ENCODE measurements at places on chromosomes 2 and 18. TPM values are rescaled to one million over a fixed set of nuclear protein-coding genes. Genes with fewer than 3 reads are reported as not detected.

- H3K4me1 ChIP-seq: peaks cover 28% of the 10 kb centered on the region
- H3K27ac ChIP-seq: no peak overlapping the region
- H3K4me3 ChIP-seq: no peak overlapping the region
- DNase-seq: peak; percentile 34
- H3K36me3 ChIP-seq: no peaks in the 10 kb centered on the region
- H3K27me3 ChIP-seq: no peaks in the 10 kb centered on the region
Observed at GRCh38 chr2:179268277-179268925, 3.8 kb upstream of the SESTD1 start.

GRCh38 chr18:9716780-9717563, 8.9 kb downstream of the RAB31 start:
- H3K4me1 ChIP-seq: peaks cover 5% of the 10 kb centered on the region
- no peaks in the 10 kb centered on the region for H3K36me3 ChIP-seq
- H3K27me3 ChIP-seq: peaks cover 6% of the 10 kb centered on the region
- no peak overlapping the region for H3K27ac ChIP-seq

DNA sequence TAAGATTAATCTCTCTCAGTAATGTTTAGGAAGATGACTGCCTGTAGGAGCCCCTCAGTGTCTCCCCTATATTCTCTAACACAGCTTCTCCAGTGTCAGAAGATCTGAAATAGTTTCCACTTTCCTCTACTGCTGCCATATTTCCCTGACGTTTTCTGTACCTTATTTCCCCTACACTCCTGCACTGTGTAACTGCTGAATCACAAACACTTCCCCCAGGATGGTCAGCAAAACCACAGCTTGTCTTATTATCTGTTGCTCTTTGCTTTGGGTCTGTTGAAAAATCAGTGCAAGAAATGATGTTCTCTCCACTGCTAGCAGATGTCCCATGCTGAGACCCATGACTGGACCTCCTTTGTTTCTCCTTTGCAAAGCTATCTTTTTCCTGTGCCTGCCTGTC, 441.7 kb downstream of the EPHA4 start:
- no peaks in the 10 kb centered on the region for H3K36me3 ChIP-seq
- no peaks in the 10 kb centered on the region for H3K27me3 ChIP-seq
- H3K4me3 ChIP-seq: no peak overlapping the region
- no peak for DNase-seq
- H3K27ac ChIP-seq: no peak overlapping the region

GRCh38 chr2:136434251-136434715, 316.3 kb upstream of the CXCR4 start:
- DNase-seq: no peak
- peaks cover 17% of the 10 kb centered on the region for H3K4me1 ChIP-seq
- no peak overlapping the region for H3K4me3 ChIP-seq
- H3K27ac ChIP-seq: no peak overlapping the region
- no peaks in the 10 kb centered on the region for H3K36me3 ChIP-seq
- H3K27me3 ChIP-seq: no peaks in the 10 kb centered on the region

DNA sequence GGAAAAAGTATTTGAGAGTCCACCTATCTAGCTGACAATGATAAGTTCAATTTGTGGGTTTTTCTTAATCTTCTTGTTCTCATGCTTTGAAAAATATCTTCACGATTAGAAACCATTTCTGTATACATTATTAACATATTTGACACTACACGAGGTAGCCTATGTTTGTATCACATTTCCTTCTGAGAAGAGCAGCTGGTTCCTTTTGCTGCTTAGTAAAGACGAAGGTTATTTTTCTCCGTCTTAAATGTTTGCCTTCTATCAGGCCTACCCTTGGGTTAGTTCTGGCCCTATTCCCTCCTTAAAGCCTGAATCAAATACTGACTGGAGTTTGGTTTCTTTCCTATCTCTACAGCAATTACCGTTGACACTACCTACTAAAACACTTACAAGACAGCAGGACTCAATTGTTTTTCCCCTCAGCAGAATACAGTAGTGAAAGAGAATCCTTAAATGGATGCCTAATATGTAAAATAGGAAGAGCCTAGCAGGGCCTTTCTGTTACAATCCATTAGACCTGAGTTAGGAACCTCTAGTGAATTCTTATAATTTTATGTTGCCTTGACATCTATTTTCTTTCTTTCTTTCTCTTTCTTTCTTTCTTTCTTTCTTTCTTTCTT, 790.4 kb downstream of the EPHA4 start:
- no peaks in the 10 kb centered on the region for H3K36me3 ChIP-seq
- H3K4me3 ChIP-seq: no peak overlapping the region
- H3K27me3 ChIP-seq: peaks cover 7% of the 10 kb centered on the region
- DNase-seq: no peak
- H3K4me1 ChIP-seq: peaks cover 26% of the 10 kb centered on the region

DNA sequence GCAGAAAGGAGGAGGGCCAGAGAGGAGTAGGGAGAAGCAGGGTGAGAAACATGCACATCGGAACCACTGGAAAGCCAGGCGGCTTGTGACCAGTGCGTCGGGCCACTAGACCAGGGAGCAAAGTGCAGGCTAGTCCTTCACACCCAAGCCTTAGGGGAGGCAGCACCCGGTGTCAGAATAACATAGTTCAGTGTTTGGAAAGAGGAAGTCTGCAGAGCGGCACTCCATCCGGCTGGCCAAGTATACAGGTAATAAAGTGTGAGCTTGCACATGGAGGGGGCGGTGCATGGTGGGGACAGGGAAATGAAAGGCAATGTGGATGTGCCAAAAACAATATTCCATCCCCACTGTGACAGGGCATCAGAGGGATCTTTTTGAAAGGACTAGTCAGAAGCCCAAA, 69.7 kb downstream of the ZNF521 start:
- DNase-seq: peak; percentile 16
- H3K27me3 ChIP-seq: no peaks in the 10 kb centered on the region
- H3K4me3 ChIP-seq: no peak overlapping the region
- H3K4me1 ChIP-seq: peaks cover 85% of the 10 kb centered on the region

DNA sequence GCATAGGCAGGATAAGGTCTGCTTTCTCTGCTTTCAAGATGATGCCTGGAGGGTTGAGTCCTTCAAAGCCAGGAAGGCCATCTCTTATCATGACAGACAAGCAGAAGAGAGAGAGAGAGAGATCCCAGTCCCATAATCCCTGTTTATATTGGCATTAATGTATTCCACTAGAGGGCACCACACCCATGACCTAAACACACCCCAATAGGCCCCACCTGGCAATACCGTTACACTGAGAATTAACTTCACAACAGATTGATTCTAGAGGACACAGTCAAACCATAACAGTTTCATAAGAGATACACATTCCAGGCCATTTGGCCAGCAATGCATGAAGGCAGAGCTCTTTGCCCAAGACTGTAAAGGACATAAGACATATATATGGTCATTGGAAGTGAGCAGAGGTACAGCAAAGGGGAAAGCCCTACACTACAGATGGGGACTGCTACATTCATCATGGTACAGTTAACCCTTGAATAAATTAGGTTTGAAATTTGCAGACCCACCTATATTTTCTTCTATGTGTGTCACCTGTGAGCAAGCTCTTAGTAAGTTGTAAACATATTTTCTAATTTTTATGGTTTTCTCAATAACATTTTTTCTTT, 1516.1 kb downstream of the RPIA start:
- no peaks in the 10 kb centered on the region for H3K27me3 ChIP-seq
- H3K4me3 ChIP-seq: no peak overlapping the region
- DNase-seq: no peak
- H3K27ac ChIP-seq: no peak overlapping the region
- H3K4me1 ChIP-seq: no peaks in the 10 kb centered on the region
- no peaks in the 10 kb centered on the region for H3K36me3 ChIP-seq

GRCh38 chr18:2692508-2692907, 37.0 kb downstream of the SMCHD1 start:
- H3K4me3 ChIP-seq: no peak overlapping the region
- H3K4me1 ChIP-seq: no peaks in the 10 kb centered on the region
- no peak for DNase-seq
- no peak overlapping the region for H3K27ac ChIP-seq
- H3K36me3 ChIP-seq: peaks cover 46% of the 10 kb centered on the region

DNA sequence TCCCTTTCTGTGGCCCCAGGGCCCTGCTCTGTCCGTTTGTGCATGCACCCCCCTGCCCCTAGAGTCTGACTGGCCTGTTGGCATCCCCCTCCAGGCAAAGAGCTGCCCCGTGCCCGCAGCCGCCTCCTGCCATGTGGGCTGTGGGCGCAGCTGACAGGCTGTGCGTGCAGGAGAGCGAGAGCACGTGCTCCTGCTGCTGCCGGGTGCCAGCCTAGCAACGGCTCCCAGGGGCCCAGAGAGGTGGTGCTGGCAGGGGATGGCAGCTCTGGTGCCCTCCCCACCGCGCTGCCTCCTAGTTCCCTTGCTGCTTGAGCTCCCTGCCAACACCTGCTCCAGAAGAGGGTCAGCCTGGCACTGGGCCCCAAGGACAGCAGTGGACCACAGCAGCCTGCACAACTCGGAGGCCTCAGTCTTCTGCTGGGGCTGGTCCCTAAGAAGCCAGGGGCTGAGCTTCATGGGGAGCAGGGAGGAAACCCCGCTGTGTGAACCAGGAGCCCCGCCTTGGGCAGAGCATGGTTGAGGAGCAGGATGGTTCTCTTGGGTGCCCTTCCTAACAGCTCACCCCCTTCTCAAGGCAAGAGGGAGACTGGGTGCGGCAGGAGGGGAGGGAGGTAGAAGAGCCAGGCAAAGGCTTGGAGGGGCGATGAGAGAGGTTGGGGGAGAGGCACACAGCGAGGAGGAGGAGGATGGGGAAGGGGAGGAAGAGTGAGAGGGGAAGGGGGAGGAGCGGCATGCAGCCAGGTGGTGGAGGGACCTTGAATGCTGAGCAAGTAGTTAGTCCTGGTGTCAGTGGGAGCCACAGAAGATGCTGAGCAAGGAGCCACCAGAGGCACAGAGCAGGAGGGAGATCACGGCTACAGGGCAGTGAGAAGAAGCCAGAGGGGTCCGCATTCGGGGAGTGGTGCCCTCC, 23.8 kb upstream of the PTMA start:
- H3K4me3 ChIP-seq: no peak overlapping the region
- peak; percentile 2 for DNase-seq
- peaks cover 32% of the 10 kb centered on the region for H3K4me1 ChIP-seq
- no peaks in the 10 kb centered on the region for H3K27me3 ChIP-seq
- H3K36me3 ChIP-seq: no peaks in the 10 kb centered on the region

DNA sequence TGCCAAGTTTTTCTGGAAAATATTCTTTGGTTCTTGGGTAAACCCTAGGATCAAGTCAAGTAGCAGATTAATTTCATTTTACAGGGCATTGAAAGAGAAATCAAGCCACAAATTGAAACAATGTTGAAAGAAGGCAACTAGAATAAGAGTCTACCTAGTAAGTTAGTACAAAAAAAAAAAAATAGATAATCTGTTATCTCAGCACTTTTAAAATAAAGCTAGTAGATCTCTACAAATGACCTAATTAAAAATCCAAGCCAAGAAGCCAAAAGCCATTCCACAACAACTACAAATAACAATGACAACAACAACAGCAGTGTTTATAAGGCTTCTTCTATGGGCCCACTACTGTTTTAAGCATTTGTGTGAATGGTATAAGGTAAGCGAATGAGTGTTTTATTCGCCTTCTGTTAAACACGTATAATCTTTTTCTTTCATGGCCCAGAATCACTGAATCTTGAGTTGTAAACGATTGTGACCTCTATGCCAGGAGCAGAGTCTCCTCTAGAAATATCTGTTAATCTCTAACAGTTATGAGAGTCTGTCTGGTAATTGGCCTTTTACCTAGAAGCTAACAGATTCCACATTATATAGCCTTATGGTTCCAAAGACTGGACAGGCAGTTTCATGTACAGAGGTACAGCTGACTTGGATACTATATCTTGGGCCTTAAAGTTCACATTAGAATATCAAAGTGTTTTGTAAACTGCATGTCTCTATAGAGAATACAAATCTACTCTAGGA, 28.6 kb upstream of the CUL3 start:
- no peaks in the 10 kb centered on the region for H3K27me3 ChIP-seq
- H3K27ac ChIP-seq: no peak overlapping the region
- no peak for DNase-seq
- H3K4me3 ChIP-seq: no peak overlapping the region
- no peaks in the 10 kb centered on the region for H3K4me1 ChIP-seq

- no peak overlapping the region for H3K4me3 ChIP-seq
- DNase-seq: no peak
- H3K27ac ChIP-seq: no peak overlapping the region
Observed at GRCh38 chr2:205017912-205018311, 472.6 kb downstream of the PARD3B start.

GRCh38 chr18:70028084-70028483, 80.4 kb upstream of the CD226 start:
- H3K36me3 ChIP-seq: peaks cover 8% of the 10 kb centered on the region
- no peak overlapping the region for H3K4me3 ChIP-seq
- no peaks in the 10 kb centered on the region for H3K4me1 ChIP-seq
- no peak overlapping the region for H3K27ac ChIP-seq
- no peaks in the 10 kb centered on the region for H3K27me3 ChIP-seq
- no peak for DNase-seq

GRCh38 chr2:239212121-239212928, 188.5 kb downstream of the HDAC4 start:
- H3K4me3 ChIP-seq: no peak overlapping the region
- H3K27me3 ChIP-seq: no peaks in the 10 kb centered on the region
- H3K27ac ChIP-seq: no peak overlapping the region
- no peak for DNase-seq
- peaks cover 56% of the 10 kb centered on the region for H3K4me1 ChIP-seq
- H3K36me3 ChIP-seq: peaks cover 2% of the 10 kb centered on the region

DNA sequence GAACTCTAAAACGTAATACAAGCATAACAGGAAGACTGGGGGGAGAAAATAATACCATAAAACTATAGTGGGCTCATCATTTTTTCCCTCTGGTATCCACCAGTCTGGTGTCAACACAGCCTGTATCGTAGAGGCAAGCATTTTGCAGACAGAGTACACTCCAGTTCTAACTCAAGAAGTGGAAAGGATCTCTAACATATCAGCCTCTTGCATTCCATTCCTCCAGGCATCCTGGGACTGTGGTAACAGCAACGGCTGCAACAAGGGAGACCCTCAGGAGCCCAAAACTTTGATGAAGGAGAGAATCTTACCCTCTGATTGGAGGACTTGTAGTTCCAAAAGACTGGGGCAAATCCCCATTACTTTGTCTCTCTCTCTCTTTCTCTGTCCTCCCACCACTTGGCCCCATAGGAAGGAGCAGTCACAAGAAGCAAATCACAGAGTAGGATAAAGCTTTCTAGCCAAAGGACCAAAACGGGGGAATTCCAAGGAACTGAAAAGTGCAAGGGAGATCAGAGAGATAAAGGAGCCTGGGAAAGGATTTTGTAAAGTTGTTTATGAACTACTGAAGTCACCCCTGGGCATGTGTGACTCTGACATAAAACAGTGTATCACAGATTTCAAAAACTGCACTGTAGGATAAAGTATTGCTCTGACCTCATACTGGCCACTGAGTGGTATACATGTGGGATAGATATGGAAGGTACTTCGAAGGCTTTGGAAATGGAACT, 11.9 kb downstream of the FRZB start:
- H3K4me1 ChIP-seq: peaks cover 14% of the 10 kb centered on the region
- peaks cover 20% of the 10 kb centered on the region for H3K36me3 ChIP-seq
- no peak overlapping the region for H3K4me3 ChIP-seq
- DNase-seq: peak; percentile 45
- H3K27me3 ChIP-seq: no peaks in the 10 kb centered on the region
- H3K27ac ChIP-seq: peak overlapping the region; percentile 33

- DNase-seq: no peak
- no peak overlapping the region for H3K4me3 ChIP-seq
- peaks cover 20% of the 10 kb centered on the region for H3K4me1 ChIP-seq
- H3K36me3 ChIP-seq: no peaks in the 10 kb centered on the region
- H3K27ac ChIP-seq: no peak overlapping the region
Observed at GRCh38 chr2:181984814-181985631, 630 bp upstream of the PPP1R1C start.

Gene GFPT1
- 54.3 TPM for total RNA-seq

Gene ZBTB14
- 22.5 TPM for total RNA-seq

Gene SERPINB4
- total RNA-seq: not detected

Gene AQP12B
- total RNA-seq: not detected

Gene TUBA4B
- not detected for total RNA-seq

Measured in neural progenitor cell (in vitro differentiated cells).